ENCODE measurements at places on chromosomes 13 and 19.

- H3K27ac ChIP-seq, result no peak overlapping the region
- no peaks in the 10 kb centered on the region for H3K36me3 ChIP-seq
- H3K4me3 ChIP-seq, result no peak overlapping the region
- H3K4me1 ChIP-seq, result 0 out of 2 replicates have a peak, but pooled peaks cover 1% of the 10 kb centered on the region
Measured at GRCh38 chr13:113147206-113147605, 11.2 kb upstream of the PROZ start.

- no peak for DNase-seq
- no peak overlapping the region for H3K27ac ChIP-seq
- no peaks in the 10 kb centered on the region for H3K4me1 ChIP-seq
- peaks cover 5% of the 10 kb centered on the region for H3K36me3 ChIP-seq
- H3K4me3 ChIP-seq, result no peak overlapping the region
- no peaks in the 10 kb centered on the region for H3K27me3 ChIP-seq
Measured at GRCh38 chr19:56983171-56983570, 136.6 kb upstream of the USP29 start.

- H3K27ac ChIP-seq, result no peak overlapping the region
- no peak overlapping the region for H3K4me3 ChIP-seq
- H3K27me3 ChIP-seq, result no peaks in the 10 kb centered on the region
- DNase-seq, result no peak
- no peaks in the 10 kb centered on the region for H3K36me3 ChIP-seq
- no peaks in the 10 kb centered on the region for H3K4me1 ChIP-seq
Measured at GRCh38 chr13:103194871-103195270, 128.7 kb upstream of the SLC10A2 start.

DNA sequence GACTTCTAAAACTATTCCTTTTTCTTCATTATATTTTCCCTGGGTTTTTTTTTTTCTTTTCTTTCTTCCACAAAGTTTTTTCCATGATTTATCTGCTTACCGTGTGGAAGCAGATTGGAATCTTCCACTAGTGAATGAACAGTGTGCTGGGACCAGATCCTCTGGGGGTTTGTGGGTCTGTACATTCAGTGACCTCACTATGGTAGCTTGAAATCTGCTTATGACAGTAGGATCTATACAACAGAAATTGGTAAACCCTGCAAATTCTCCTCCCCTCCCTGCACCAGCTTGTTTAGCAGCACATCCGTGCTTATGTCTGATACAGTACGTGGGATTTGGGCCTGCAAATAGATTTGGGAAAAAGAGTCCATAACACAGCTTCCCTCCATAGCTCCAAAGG is 26.0 kb upstream of the MAB21L1 start:
- H3K4me1 ChIP-seq, result no peaks in the 10 kb centered on the region
- H3K36me3 ChIP-seq, result no peaks in the 10 kb centered on the region
- no peaks in the 10 kb centered on the region for H3K27me3 ChIP-seq
- no peak for DNase-seq
- H3K4me3 ChIP-seq, result no peak overlapping the region

DNA sequence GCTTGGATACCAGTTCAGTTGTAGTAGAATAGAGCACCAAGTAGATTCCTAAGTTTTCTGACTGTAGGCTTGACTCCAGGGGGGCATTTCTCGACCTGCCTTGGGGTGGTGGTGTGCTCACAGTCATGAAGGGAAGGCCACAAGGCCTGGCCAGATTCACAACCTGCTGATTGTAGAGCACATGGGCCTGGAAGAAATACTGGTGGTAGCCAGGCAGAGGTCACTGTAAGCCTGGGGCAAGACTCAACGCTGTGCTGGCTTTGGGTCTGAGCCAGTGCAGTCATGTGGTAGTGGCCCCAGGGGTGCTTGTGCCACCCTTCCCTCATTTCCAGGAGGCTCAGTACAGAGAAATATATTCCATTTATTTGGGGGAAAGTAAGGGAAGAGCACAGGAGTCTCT is 832.3 kb upstream of the SLC10A2 start:
- peak; percentile 6 for DNase-seq
- H3K27me3 ChIP-seq, result no peaks in the 10 kb centered on the region
- no peaks in the 10 kb centered on the region for H3K4me1 ChIP-seq

DNA sequence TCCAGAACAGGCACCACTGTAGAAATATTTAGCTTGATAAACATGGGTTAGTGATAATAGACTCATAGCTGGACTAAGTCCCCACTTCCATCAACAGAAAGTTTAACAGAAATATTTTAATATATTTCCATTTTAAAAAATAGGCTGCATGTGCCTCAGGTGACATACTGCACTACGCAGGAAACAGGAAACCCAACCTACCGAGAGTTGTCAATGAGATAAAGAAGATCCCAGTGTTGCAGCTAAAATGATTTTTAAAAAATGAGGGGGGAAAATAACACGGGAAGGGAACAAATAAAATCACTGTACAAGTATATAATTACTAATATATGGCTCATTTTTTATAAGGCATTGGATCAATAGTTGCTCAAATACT is 154.8 kb downstream of the TBC1D4 start:
- H3K36me3 ChIP-seq, result no peaks in the 10 kb centered on the region
- H3K27me3 ChIP-seq, result no peaks in the 10 kb centered on the region
- H3K4me1 ChIP-seq, result peaks cover 22% of the 10 kb centered on the region
- no peak overlapping the region for H3K27ac ChIP-seq
- H3K4me3 ChIP-seq, result no peak overlapping the region
- no peak for DNase-seq

DNA sequence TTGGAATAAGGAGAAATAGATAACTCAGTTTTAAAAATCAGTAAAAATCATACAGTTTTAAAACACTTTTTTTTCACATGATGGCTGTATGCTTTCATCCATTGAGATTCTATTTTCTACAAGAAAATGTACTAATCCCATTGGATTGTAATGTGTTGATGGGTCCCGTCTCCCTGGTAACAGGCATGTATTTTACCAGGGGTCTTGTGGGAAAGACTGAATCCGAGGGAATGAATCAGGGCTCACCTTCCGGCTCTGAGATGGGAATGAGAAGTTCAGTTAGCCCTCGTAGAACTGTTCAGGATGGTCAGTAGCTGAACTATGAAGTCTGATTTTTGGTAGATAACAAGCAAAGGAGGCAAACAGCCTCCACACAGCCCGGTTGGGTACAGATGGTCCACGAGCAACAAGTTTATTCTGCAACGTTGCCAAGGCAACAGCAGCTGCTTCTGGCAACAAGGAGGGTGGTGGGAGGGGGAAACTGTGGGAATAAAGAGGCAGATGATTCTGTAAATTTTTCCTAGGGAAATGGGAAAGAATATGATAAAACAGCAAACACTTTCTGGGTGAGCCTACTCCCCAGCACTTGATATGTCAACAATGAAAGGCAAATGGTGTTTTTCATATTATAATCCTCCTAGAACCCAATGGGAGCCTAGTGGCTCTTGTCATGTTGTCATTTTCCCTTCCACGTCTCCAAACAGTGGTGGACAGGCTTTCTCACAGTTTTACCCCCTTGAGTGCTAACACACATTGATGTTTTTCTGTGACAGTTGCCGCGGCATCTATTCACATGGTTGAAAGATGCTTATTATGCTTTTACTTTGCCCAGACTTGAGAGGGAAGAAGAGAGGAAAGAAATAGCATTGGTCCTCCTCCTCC is 12.4 kb upstream of the SIAH3 start:
- H3K4me1 ChIP-seq, result peaks cover 7% of the 10 kb centered on the region
- no peaks in the 10 kb centered on the region for H3K36me3 ChIP-seq
- peak; percentile 37 for DNase-seq
- no peaks in the 10 kb centered on the region for H3K27me3 ChIP-seq

GRCh38 chr19:1057176-1057855 is 9.7 kb upstream of the ARHGAP45 start:
- H3K4me3 ChIP-seq, result no peak overlapping the region
- DNase-seq, result peak; percentile 83
- no peaks in the 10 kb centered on the region for H3K27me3 ChIP-seq
- no peaks in the 10 kb centered on the region for H3K4me1 ChIP-seq
- H3K36me3 ChIP-seq, result peaks cover 18% of the 10 kb centered on the region

DNA sequence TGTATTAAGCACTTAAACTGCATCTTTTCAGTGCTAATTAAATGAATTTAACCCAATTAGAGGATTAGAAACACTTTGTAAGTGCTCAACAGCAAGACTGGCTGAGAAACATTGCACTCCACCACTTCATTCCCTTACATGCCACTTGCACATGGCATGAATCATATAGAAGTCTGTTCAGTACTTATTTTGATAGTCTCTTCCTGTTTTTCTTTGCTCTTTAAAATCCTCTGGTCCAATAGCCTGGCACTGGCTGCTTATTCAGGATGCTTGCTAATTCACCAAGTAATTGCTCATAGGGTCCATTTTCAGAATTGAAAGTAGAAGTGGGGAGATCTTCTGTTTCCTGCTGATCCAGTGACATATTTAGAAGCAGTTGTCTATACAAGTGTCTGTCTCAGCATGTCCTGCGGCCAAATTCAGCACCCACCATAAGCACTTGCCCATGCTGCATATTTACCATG is 900.1 kb downstream of the PCDH9 start:
- H3K27ac ChIP-seq, result no peak overlapping the region
- H3K27me3 ChIP-seq, result no peaks in the 10 kb centered on the region
- no peaks in the 10 kb centered on the region for H3K4me1 ChIP-seq
- H3K4me3 ChIP-seq, result no peak overlapping the region
- no peaks in the 10 kb centered on the region for H3K36me3 ChIP-seq
- no peak for DNase-seq

- no peak for DNase-seq
- no peaks in the 10 kb centered on the region for H3K4me1 ChIP-seq
- H3K27me3 ChIP-seq, result no peaks in the 10 kb centered on the region
Measured at GRCh38 chr19:33393286-33394005, 19.9 kb downstream of the CEBPG start.

- no peaks in the 10 kb centered on the region for H3K36me3 ChIP-seq
- peak; percentile 34 for DNase-seq
- peak overlapping the region; percentile 76 for H3K4me3 ChIP-seq
- H3K4me1 ChIP-seq, result peaks cover 38% of the 10 kb centered on the region
Measured at GRCh38 chr19:46491975-46492682, 3.5 kb downstream of the PNMA8B start.

DNA sequence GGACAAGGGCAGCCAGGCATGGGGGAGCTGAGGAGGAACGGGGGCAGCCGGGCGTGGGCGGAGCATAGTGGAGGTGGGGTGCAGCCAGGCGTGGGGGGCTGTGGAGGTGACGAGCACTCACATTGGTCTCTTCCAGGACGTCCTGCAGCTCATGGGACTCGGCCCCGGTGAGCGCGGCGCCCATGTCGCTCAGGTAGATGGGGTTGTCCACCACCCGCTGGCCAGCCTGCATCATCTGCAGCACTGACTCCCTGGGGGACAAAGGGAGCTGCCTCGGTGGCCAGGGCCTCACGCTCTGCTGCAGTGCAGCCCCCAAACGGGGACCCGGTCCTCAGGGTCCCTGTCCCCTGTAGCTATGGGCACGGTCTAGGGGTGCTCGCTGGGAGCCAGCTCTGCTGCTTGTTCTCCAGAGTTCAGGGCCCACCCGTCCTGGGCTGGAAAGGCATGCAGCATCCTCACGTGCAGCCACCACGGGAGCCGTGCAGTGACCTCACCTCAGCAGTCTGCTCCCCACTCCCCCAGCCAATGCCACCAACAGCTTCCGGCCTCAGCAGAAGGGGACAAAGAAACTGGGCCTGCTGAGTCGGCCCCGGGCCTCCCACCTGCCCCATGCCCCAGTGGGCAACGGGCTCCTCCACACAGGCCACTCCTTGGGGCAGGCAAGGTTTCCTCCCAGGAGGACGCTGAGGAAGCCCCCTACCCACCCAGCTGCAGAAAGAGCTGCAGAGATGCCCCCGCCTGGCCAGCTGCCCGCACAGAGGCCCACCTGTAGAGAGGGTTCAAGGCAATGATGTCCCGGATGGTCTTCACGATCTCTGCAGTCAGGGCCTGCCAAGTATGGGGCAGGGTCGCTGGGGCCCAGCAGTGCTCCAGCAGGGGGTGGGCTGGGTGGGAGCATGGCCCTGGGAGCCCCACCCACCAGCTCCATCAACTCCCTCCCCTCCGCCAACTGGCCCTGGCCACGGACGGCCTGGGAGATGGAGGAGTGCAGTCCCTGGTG is 12.1 kb downstream of the LONP1 start:
- no peaks in the 10 kb centered on the region for H3K4me1 ChIP-seq
- DNase-seq, result no peak
- H3K27ac ChIP-seq, result no peak overlapping the region
- H3K36me3 ChIP-seq, result peaks cover 32% of the 10 kb centered on the region
- no peaks in the 10 kb centered on the region for H3K27me3 ChIP-seq

- H3K36me3 ChIP-seq, result no peaks in the 10 kb centered on the region
- no peak for DNase-seq
- H3K4me1 ChIP-seq, result no peaks in the 10 kb centered on the region
- no peak overlapping the region for H3K4me3 ChIP-seq
- no peaks in the 10 kb centered on the region for H3K27me3 ChIP-seq
- no peak overlapping the region for H3K27ac ChIP-seq
Measured at GRCh38 chr19:16375157-16375935, 50.7 kb downstream of the KLF2 start.

- H3K4me3 ChIP-seq, result no peak overlapping the region
- no peaks in the 10 kb centered on the region for H3K36me3 ChIP-seq
- no peak for DNase-seq
- H3K27ac ChIP-seq, result no peak overlapping the region
- no peaks in the 10 kb centered on the region for H3K4me1 ChIP-seq
- H3K27me3 ChIP-seq, result no peaks in the 10 kb centered on the region
Measured at GRCh38 chr13:112172641-112173251, 105.8 kb downstream of the SOX1 start.

- H3K27me3 ChIP-seq, result no peaks in the 10 kb centered on the region
Measured at GRCh38 chr19:35261356-35262100, 7.2 kb upstream of the USF2 start.

DNA sequence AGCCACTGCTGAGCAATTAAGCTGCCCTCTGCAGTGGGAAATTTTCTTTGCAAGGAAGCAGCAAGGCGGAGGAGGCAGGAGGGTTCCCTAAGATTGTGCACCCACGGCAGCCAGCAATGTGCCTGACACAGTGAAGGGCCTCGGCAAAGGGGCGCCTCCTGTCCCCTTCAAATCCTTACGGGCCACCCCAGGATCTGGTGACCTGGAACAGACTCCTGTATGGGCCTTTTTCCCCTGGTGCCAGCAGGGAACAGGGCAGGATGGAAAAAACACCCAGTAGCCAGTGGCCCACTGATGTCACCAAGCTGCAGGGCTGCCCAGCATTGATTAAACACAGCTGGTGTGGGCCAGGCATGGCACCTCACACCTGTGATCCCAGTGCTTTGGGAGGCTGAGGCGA is 86.7 kb downstream of the GNG7 start:
- H3K27ac ChIP-seq, result no peak overlapping the region
- no peaks in the 10 kb centered on the region for H3K27me3 ChIP-seq
- no peaks in the 10 kb centered on the region for H3K36me3 ChIP-seq
- H3K4me1 ChIP-seq, result no peaks in the 10 kb centered on the region

GRCh38 chr13:101944521-101944920 is 457.3 kb downstream of the FGF14 start:
- DNase-seq, result no peak
- peaks cover 3% of the 10 kb centered on the region for H3K4me1 ChIP-seq
- no peaks in the 10 kb centered on the region for H3K27me3 ChIP-seq
- H3K4me3 ChIP-seq, result no peak overlapping the region

All from GM23338 (cell line).